ENCODE measurements at places on chromosomes 3 and 15.

- DNase-seq: no peak
These were observed 529.8 kb downstream of the MAGI1 start for GRCh38 chr3:65508750-65509422.

GRCh38 chr3:24582431-24583403 is 88.1 kb upstream of the THRB start:
- DNase-seq: no peak

- DNase-seq: no peak
These were observed 38.0 kb upstream of the MRPL3 start for GRCh38 chr3:131540821-131541220.

- DNase-seq: no peak
These were observed 41.2 kb downstream of the CCDC12 start for GRCh38 chr3:46935168-46935858.

- DNase-seq: no peak
These were observed 433.2 kb upstream of the RASGRP1 start for GRCh38 chr15:38997841-38998240.

DNA sequence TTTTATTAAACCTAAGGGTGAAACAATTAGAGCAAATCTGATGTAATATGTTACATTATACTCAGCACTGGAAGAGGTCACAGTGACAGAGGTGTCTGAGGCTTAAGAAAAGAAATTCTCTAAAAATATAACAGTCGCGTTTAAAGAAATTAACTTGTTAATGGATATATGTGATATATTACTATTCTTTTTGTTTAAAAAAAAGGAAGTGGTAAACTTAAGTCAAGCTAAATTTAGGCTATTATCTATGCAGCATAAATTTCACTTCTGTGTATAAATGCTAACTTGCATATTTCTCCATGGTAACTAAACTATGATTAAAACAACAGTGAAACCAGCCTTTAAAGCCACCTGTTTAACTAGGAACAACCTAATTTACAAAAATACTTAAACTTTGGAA is 191.3 kb downstream of the FOXP1 start:
- no peak for DNase-seq

DNA sequence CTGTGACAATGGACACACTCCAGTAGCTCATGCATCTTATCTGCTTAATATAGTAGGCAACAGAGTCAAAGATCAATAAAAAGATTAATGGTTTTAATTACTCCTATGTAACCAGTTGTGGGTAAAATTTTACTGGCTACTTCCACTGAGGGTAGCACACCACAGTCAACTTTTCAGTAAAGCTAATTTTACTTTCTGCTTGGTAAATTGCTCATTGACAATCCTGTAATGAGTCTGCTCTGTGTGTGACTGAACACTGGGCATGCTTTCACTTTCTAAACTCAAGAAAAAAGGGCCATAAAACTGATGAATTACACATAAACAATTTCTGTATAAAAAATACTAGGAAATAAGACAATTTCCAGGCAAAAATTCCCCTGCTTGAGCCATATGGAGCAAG is 838.3 kb downstream of the VGLL3 start:
- DNase-seq: no peak

All from stimulated activated CD4-positive, alpha-beta T cell treated with anti-CD3 and anti-CD28 coated beads, Interleukin-1b, Interleukin-23, amount 100 ng/mL, for 4 hours (primary cell).